ENCODE measurements at places on chromosomes 6 and 20. TPM values are rescaled to one million over a fixed set of nuclear protein-coding genes. Genes with fewer than 3 reads are reported as not detected.

The UBE2V1 gene
- total RNA-seq, result 66.6 TPM

The CNKSR3 gene
- total RNA-seq, result 6.7 TPM

The MROH8 gene
- 8.2 TPM for total RNA-seq

The SLC22A7 gene
- total RNA-seq, result not detected

The MOG gene
- total RNA-seq, result not detected

GRCh38 chr6:6588064-6588923 is at the start of gene LY86:
Gene LY86, plus strand, starts transcription at chr6:6588720. Its CDS starts 15 bp downstream, at chr6:6588735.
- DNase-seq, result no peak

- DNase-seq, result no peak
Observed at GRCh38 chr20:37567331-37567665, 39.6 kb upstream of the BLCAP start.

DNA sequence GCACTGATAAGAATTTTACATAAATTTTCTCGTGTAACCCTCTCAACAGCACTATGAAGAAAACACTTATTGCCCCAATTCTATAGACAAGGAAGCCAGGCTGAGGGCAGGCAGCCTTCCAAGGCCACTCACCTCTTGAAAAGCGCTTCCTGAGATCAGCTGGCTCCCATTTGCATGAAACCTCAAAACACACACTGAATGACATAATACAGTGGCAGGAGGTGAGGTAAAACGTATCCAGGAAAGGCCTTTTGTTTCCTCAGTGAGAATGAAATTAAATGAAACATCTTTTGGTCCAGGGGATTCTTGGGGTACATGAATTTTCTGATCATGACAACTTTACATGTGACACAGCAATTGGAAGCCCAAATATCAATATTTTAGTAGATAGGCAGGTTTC is 112.5 kb downstream of the WDR27 start:
- DNase-seq, result no peak

GRCh38 chr6:26342106-26343004 is 22.6 kb upstream of the BTN3A2 start:
- DNase-seq, result no peak

DNA sequence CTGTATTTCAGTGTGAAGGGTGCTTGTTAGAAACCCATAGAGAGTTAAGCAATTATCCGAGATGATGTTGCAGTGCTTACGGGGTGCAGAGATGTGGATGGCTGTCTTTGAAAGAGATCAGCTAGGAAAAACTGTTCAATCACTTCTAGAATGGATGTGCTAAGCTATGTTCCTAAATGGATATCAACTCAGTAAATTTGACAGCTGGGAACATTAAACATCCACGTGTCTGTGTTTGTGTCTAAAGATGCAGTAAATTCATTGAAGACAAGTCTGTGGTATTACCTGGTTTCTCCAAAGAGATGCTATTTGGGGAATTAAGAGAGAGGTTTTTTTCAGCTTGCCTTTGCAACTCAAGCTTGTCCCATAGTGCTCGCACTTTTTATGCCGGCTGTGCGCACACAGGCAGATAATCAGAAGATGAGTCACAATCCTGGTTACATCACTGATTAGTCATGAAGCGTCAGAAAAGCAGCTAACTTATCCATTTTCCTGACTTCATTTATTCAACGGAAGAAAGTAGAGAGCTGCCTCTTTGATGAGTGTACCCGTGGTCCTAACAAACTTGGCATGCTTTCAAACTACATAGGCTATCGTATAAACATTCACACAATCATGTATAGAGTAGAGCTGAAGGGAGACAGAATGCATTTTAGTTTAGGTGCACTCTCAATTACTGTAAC is 691.7 kb upstream of the SLC35B3 start:
- DNase-seq, result peak; percentile 89

GRCh38 chr6:71489736-71490135 is 201.1 kb downstream of the OGFRL1 start:
- DNase-seq, result no peak

DNA sequence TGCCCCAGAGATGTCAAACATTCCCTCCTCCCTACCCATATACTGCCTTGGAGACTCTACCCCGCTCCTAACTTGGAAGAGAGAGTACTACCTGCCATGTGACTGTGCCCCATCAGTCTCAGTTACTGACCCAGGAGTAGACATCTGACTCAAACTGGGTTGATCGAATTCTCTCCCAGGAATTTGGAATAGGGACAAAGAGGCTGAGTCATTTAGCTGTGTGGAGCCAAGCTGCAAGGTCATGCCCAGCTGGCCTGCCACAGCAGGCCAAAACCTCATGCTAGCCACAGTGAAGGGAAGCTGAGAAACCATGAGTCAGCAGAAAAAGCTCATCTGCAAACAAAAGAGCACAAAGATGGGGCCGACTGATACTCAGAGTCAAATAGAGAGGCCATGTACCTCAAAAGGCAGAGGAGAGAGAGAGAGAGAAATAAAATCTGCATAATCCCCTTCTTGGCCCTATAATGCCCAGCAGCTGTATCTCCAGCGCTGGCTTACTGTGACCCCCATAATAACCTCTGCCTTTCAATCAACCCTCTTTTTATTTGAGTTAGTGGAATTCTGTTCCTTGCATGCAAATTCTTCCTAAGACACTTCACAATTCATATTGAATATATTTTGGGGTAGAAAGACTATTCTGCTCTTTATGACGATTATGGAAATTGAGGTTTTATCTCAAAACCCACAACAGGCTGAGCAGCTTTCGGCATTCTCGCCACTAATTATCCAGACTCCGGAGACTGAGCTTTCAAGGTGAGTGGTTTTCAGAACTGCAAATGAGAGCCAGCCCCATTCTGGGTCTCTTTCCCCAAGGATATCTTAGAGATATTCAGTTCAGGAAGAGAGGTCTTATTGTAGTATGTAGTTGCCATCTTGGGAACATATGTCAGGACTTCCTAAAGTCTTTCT is 21.4 kb upstream of the AKIRIN2 start:
- DNase-seq, result peak; percentile 47

DNA sequence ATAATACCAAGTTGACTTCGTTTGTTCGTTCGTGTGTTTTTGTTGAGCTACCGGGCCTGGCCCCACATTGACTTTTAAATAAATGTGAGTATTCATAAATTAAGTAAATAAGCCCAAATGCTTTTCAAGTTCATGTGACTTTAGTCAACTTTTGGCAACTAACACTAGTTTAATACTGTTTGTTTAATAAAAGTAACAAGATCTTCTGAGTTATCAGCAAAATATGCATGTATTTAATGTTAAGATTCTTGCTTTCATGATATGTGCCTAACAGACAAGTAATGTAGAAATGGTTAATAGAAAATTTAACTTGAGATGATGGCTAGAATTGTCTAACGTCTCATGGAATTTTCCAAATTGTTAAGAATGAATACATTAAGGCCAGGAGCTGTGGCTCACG is 38.7 kb upstream of the ECI2 start:
- DNase-seq, result no peak
